ENCODE measurements at places on chromosomes 13 and 19.

GRCh38 chr13:71906448-71906847 lies 39.4 kb upstream of the DACH1 start:
- no peak for DNase-seq

GRCh38 chr13:46507981-46508380 lies 45.0 kb upstream of the LRCH1 start:
- peak; percentile 29 for DNase-seq

- no peak for DNase-seq
These were observed 77.9 kb downstream of the SOX1 start for GRCh38 chr13:112144616-112145550.

GRCh38 chr19:31955061-31955460 lies 390.3 kb upstream of the ZNF507 start:
- DNase-seq: no peak

DNA sequence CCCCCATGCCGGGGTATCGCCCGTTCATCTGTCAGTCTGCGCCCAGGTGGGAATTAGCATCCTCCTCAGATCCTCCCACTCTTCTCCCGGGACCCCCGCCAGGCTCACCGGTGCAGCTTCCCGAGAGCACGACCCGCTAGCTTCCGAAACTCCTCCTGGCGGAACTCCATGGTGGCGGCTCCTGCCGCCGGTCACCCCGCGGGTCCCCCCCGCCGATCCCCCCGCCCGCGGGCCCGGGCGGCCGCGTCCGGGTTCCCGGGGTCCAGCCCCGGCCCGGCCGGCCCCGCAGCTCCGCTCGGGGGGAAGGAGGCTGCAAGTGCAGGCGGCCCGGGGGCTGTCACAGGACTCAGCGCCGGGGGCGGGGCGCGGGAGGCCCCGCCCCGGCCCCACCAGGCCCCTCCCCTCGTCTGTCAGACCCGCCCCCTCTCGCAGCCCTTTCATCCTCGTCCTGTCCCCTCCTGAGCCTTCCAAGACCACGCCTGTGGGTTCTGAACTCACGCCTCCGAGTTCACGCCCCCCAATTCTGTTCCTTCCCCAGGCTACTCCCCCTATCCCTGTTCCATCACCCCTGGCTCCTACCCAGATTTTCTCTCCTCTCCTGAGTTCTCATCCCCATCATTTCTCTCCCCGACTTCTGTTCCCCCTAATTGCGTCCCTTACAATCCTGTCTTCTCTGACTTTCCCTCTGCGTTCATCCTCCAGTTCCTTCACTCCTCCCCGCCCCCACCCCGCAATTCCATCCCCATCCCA lies at the start of gene SLC17A7:
TSS of gene SLC17A7 (minus strand) at position 318 of the 750 bp plus-strand sequence. CDS start at position 170, 148 bp downstream.
- DNase-seq: no peak

DNA sequence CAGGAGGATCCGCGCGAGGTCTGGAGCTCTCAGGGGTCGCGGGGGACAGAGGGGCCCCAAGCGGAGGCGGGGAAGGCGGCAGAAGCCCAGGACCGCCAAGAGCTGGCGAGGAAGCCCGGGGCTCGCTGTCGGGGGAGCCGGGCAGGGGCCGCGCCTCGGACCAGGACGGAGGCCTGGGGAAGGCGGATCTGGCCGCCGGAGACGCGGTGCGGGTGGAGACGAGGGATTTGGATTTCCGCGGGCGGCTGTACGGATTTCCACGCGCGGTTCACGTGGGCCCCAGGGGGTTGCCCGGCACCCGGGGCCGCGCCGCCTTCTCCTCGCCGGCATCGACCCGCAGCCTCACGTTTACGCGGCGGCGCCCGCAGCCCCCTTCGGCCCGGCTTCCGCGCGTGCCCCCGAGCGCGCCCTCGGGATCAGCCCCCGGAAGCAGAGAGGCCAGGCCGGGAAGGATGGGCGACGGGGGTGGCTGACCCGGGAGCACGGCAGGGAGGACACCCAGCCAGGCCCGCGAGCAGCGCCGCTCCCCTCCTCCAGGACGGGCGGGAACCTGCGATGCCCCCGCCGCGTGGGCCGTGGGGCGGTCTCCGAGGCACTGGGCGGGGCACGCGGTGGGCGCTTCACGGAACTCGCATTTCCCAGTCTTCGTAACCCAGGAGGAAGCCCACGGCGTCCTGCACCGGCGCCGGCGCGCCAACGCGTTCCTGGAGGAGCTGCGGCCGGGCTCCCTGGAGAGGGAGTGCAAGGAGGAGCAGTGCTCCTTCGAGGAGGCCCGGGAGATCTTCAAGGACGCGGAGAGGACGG lies 4.7 kb downstream of the F7 start:
- DNase-seq: peak; percentile 8

DNA sequence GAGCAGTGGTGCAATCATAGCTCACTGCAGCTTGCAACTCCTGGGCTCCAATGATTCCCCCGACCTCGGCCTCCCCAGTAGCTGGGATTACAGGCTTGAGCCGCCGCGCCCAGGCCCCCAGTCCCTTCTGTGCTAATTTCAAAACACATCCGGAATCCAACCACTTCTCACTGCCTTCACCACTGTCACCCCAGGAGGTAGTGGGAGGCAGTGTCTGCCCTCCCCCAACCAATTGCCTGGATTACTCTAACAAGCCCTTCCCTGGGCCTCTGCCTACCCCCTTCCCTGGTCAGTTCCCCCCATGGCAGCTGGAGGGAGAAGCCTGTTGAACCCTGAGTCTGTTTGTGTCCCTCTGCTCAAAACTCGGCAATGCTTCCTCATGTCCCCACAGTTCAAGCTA lies 2.3 kb downstream of the PRAM1 start:
- DNase-seq: no peak

DNA sequence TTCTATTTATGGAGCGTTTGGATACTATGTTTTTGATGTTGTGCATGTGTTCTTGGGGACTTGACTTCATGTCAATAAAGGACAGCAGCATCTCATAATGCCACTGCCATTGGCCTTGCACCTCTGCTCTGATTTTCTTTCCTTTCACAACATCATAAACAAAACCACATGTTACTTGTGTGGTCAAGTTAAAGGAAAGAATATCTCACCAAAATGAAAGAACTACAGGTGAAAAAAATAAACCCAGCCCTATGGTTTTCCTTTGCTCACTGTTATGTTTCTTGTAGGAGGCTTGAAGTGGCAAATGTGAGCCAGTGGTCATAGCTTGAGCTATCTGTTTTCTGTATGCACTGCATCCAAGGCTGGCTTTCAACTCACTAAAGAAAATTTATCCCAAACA lies 240.4 kb downstream of the KCNRG start:
- DNase-seq: no peak

GRCh38 chr13:112767506-112768471 lies 78.0 kb downstream of the ATP11A start:
- no peak for DNase-seq

DNA sequence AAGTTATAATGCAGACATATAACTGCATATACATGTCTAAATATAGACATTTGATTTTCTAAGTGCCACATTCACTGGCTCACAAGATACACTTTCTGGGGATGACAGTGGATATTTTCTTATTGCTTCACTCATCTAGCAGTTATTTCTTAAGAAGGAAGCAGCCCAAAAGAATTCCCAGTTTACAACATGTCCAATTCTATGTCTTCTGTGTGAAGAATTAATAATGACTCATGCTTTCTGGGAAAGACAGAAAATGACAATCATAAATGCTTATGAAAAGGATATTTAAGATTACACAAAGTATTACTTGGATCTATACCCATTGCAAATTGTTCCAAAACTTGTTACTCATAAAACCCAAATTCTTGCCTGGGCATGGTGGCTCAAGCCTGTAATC lies 543.4 kb downstream of the SUCLA2 start:
- peak; percentile 88 for DNase-seq

DNA sequence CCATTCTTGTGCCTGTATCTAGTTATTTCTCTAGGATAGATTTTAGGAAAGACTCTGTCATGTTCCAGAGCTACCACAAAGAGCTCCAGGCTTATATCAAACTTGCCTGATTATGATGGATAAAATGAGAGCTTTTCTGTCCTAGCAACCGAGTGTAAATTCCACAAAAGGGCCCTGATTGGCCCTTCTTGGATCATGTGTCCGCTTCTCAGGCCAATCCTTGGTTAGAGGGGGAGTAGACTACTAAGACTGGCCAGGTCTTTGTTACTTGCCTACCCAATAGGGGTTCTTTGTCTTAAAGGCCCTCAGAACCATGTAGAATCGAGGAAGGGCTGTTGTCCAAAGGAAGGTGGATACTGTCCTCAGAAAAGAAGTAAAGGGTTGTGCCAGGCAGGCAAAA lies 2.4 kb downstream of the DHX34 start:
- DNase-seq: peak; percentile 24

DNA sequence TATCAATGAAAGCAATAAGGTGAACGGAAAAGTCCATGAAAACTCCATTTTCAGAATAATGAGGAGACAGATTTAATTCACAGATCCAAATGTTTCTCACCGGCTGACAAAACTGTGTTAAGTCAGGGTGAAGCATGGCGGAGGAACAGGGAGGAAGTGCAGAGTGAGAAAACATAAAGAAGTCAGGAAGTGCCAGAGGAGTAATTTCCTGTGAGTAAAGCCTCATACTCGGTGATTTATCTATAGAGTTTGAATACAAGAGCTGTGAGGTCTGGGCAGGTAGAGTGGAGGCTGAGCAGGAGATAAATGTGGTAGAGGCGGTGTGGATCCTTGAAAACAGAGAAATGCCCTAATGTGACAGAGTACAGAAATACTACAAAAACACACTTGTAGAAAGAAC lies 11.4 kb downstream of the CARD8 start:
- no peak for DNase-seq

GRCh38 chr19:58549664-58550361 lies 5.1 kb downstream of the CHMP2A start:
- DNase-seq: no peak

DNA sequence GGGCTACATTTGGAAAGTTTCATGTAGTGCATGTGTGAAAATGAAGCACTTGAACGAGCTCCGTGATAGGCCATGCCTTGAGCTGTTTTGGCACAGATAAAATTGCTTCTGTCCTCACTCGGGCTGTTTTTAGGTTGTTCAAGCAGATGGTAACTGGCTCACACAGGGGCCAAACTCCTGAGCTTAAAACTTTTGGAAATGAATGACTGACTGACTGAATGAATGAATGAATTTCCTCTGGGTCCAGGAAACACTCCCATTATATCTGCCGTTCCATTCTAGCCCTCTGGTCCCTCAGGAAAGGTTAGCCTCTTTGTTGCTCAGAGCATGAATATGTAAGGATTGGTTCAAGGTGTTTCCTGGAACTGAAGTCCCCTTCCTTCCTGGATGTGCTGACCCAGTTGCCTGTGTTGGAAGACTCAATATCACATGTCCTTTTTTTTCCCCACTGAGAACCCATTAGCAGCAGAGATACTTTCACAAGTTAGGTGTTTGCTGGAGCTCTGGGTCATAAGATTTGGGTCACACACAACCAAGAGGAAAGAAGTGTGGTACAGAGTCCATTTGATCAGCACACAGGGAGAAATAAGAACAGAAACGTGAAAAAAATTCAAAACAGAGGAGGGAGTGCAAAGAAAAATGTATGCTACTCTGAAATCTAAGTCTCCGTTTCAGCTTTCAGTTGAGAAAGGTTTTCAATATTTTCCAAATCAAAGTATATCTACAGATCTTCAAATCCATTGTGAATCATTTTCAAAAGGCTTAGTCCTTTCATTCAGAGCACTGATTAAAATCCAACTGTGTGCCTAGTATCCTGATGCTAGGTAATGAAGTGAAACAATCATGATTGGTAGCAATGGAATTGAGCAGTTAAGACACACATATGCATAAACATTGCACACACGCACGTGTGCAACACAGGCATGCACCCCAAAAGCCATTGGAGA lies 18.9 kb downstream of the MBNL2 start:
- DNase-seq: no peak

DNA sequence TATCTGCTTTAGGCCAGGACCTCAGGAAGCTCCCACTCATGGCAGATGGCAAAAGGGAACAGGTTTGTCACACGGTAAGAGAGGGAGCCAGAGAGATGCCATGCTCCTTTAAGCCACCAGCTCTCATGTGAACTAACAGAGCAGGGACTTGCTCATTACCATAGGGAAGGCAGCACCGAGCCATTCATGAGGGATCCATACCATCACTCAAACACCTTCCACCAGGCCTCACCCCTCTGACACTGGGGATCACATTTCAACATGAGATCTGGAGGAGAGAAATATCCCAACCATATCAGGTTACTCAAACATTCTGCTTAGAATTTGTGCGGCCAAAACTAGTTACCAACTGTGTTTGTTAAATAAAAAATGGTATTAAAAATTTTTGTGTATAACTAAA lies 427.0 kb downstream of the UQCRFS1 start:
- DNase-seq: no peak

DNA sequence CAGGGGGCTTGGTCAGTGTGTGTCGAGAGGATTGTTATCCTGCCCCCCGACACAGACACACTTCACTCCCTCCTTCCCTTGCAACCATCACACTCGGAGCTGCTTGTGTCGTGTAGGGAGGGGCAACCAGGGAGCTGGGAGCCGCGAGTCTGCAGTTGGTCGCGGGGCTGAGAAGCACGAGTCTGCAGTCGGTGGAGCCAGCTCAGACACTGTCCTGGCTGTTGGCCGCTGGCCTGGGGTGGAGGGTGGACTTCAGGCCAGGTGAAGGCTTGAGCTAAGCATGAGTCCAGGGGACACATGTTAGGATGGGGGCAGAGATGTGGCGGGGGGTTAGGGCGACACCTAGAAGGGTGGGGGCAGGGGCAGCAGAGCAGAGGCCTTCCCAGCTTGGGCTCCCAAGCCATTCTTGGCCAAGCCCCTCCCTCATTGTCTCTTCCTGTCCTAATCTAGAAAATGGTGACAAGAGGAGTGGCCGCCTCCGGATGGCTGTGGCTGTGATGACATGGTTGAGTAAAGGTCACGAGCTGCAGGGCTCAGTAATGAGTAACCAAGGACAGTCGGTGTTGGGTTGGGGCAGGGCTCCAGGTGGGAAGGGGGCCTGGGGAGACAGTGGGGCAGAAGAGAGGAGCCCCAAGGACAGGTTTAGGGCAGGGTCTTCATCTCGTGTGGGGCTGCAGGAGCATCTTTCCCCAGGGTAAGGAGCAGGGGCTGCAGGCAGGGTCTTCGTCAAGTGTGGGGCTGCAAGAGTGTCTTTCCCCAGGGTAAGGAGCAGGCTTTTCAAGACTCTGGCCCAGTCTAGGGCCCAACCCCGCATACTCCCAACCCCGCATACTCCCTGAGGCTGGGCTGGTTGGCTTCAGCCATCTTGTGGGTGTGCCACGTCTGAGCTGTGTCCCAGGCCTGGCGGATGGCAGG lies 8.6 kb downstream of the PPP5C start:
- DNase-seq: no peak

- DNase-seq: no peak
These were observed 143.5 kb downstream of the DNAJC15 start for GRCh38 chr13:43166644-43167457.

GRCh38 chr19:50818859-50819472 lies 4.6 kb downstream of the KLK1 start:
- no peak for DNase-seq

- peak; percentile 99 for DNase-seq
These were observed 29.9 kb upstream of the RNF113B start for GRCh38 chr13:98206946-98207345.

- DNase-seq: peak; percentile 23
These were observed 3.8 kb downstream of the ATP12A start for GRCh38 chr13:24683838-24684599.

- DNase-seq: peak; percentile 31
These were observed 4.6 kb downstream of the PPP1R14A start for GRCh38 chr19:38251564-38252051.
